Neural progenitor cell (in vitro differentiated cells): ENCODE measurements at places on chromosomes 11 and 22. TPM values are rescaled to one million over a fixed set of nuclear protein-coding genes. Genes with fewer than 3 reads are reported as not detected.

Gene LRRN4CL
- 0.40 TPM in 1 of 2 replicates, not detected in the other for total RNA-seq

GRCh38 chr22:38505541-38506117 is 482 bp downstream of the DDX17 start:
- H3K27me3 ChIP-seq: no peaks in the 10 kb centered on the region
- peaks cover 24% of the 10 kb centered on the region for H3K4me1 ChIP-seq
- H3K36me3 ChIP-seq: peaks cover 25% of the 10 kb centered on the region
- H3K27ac ChIP-seq: peak overlapping the region; percentile 99
- DNase-seq: peak; percentile 83
- peak overlapping the region; percentile 94 for H3K4me3 ChIP-seq

- H3K27ac ChIP-seq: no peak overlapping the region
- H3K4me3 ChIP-seq: no peak overlapping the region
- no peaks in the 10 kb centered on the region for H3K4me1 ChIP-seq
- no peaks in the 10 kb centered on the region for H3K27me3 ChIP-seq
- no peaks in the 10 kb centered on the region for H3K36me3 ChIP-seq
Observed at GRCh38 chr11:42390116-42390515, 921.7 kb upstream of the API5 start.

GRCh38 chr11:102664001-102664752 is 39.0 kb upstream of the MMP20 start:
- no peaks in the 10 kb centered on the region for H3K27me3 ChIP-seq
- H3K27ac ChIP-seq: no peak overlapping the region
- H3K36me3 ChIP-seq: no peaks in the 10 kb centered on the region
- no peaks in the 10 kb centered on the region for H3K4me1 ChIP-seq
- no peak overlapping the region for H3K4me3 ChIP-seq
